T-helper 2 cell (primary cell): ENCODE measurements at places on chromosomes 11 and 22.

GRCh38 chr11:102853055-102853454 is 9.6 kb upstream of the MMP3 start:
- no peak for DNase-seq

- DNase-seq = no peak
Observed at GRCh38 chr22:28021998-28022660, 103.1 kb upstream of the PITPNB start.

DNA sequence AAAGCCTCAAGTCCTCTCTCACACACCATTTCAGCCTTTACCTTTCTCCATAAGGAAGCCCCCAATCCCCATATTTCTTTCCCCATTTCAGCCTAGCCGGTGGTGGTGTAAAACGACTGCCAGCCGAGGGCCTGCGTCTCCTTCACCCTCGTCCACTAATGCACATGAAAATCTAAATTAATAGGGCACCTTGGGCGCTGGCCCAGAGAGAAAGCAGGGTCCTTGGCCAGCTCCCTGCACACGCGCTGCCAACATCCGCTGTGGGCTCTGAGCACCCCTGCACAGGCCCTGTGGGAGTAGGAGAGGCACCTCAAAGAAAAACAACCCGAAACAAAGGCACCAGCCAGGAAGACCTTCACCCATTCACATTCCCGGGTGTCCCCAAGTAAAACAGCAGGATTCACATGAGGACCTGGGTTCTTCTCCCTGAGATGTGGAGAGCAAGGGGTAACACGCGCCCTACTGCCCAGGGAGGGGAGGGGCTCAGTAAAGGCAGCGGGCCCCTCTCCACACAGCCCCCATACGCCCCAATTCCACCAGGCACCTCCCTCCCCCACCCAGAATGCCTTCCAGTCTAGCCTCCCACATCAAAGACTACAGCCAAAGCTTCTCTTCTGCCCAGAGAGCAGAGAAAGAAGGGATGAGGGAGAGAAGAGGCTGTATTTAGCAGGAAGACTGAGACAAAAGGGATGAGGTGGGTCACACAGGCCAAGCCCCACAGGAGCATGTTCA is 79.0 kb downstream of the MICAL3 start:
- DNase-seq = no peak

DNA sequence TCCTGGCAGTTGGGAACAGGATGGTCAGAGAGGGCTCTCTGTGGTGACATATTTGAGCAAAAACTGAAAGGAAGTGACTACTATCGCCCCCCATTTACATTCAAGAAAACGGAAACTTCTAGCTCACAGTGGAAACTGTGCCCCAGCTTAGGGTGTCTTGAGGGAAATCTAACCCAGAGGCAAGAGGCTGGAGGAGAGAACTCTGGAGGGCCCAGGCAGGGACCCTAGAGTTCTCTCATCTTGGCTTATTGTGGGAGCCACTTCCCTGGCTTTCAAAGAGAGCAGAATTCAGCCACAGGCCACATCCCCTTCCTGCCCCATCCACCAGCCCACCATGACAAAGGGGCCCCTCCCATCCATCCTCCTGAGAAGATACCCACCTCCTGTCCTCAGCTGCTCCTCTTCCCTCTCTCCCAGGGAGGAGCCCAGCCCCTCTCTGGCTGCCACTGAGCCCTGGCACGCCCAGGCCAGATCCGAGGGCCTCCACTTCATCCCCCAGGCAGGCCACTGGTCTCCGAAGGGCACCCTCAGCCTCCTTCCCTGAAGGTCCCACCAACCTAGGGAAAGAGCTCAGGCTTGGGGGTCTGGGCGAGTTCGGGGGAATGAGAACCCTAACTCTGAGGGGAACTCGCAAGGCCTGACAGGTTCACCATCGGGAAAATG is 1.6 kb upstream of the TMPRSS13 start:
- DNase-seq = no peak

GRCh38 chr11:87366346-87366745 is 328.6 kb downstream of the TMEM135 start:
- no peak for DNase-seq

DNA sequence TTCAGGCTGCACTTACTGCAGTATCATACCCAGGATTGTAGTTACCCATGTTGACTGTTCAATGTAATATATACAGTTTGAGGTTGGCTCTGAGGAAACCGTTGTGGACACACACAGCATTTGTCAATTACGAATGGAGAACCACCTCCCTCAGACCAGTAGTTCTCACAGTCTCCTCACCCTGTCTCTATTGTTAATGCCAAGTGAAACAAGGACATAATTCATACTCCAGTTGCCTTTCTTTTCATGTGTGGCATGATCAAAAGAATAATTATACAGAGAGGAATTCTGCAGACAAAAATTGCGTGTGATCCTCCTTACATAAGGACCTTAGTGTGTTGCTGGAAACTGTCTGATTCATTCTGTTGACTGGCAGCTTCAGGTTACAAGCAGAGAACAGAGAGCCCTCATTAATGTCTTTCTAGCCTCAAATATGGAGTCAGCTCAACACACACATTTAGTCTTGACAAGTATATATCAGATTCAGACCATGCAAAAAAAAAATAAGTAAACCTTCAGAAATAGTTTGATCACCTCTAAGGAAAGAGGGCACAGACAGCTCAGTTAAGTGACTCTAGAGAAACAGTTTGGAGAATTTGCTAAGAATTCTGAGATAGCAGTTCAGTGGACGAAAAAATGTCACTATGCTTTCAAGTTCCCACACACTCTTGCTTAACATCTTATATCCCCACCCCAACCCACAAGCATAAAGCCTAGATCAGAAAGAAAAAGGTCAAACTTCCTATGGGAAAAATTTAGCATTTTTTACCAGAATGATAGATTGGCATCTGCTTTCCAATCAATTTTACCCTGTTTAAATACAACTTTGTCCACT is 96.1 kb downstream of the MAML2 start:
- DNase-seq = peak; percentile 60

GRCh38 chr22:26406118-26406517 is 22.9 kb upstream of the ASPHD2 start:
- no peak for DNase-seq

GRCh38 chr11:65773784-65774411 is 6.9 kb downstream of the AP5B1 start:
- no peak for DNase-seq

GRCh38 chr22:27804470-27805297 is 3.1 kb upstream of the MN1 start:
- DNase-seq = no peak

GRCh38 chr11:9760193-9760575 is 96.3 kb downstream of the SWAP70 start:
- DNase-seq = no peak

DNA sequence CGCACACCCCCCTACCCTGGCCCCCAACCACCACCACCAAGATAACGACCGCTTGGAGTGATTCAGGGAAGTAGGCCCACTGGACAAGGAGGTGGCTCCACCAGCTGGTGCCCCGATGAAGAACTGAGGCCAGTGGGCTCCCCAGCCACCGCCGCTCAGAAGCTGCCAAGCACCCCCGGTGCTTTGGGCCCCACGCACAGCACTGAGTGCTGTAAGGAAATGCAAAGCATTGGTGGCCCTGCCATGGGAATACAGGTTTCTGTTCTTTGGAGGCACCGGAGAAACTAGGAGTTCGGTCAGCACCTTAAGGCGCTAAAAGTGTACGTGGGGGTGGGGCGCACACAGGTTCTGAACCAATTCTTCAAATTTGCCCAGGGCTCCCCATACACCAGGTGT is 664 bp upstream of the PRSS23 start:
- no peak for DNase-seq

DNA sequence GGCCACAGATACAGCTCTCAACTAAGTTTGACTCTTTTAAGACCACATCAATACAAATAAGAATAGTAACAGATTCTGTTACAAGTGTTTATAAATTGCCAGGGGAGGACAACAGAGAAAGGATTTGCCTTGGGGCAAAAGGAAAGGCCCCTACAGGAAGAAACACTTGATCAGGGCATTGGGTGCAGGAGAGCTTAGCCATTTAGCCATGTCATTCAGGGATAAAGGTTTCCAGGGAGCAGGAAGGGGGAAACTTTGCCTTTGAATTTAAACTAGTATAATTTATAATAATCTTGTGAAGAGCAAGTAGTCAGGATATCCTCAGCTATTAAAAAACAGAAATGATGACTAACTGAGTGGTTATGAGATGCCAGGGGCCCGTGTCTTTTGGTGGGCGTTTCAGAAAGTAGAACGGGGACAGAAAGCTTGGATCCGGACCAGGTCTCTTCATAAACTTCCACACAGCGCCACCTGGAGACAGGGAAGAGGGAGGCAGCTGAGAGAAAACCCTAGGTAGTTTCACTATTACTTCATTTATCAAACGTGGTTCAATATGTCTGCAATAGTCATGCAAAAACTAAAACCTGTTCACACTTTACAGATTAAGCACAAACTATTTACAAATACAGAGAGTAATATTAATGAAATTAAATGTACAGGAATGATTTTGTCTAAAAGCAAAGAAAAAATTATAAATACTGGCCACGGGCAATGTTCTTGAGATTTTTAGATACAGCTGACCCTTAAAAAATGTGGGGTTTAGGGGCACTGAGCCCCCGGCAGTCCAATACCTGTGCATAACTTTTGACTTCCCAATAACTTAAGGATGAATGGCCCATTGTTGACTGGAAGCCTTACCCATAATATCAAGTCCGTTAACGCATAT is 11.0 kb upstream of the SLC5A4 start:
- DNase-seq = peak; percentile 74

DNA sequence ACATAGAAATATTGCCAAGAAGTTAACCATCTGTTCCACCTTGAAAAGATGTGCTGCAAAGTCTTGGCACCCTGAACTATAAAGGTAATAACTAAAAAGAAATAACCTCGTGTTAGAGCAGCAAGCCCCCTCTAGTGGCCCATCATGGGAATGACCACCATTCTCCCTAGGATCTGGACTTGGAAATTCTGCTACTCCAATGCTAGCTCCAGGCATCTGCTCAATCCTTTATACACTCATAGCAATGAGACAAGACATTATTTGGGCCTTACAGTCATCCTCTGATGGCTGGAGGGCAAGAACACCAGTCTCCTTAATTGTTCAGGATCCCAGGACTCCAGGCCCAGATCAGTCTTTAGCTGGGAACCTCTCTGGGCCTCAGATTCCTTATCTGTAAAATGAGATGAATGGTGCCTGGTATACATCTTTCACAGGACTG is 76.0 kb downstream of the CWC15 start:
- DNase-seq = no peak

DNA sequence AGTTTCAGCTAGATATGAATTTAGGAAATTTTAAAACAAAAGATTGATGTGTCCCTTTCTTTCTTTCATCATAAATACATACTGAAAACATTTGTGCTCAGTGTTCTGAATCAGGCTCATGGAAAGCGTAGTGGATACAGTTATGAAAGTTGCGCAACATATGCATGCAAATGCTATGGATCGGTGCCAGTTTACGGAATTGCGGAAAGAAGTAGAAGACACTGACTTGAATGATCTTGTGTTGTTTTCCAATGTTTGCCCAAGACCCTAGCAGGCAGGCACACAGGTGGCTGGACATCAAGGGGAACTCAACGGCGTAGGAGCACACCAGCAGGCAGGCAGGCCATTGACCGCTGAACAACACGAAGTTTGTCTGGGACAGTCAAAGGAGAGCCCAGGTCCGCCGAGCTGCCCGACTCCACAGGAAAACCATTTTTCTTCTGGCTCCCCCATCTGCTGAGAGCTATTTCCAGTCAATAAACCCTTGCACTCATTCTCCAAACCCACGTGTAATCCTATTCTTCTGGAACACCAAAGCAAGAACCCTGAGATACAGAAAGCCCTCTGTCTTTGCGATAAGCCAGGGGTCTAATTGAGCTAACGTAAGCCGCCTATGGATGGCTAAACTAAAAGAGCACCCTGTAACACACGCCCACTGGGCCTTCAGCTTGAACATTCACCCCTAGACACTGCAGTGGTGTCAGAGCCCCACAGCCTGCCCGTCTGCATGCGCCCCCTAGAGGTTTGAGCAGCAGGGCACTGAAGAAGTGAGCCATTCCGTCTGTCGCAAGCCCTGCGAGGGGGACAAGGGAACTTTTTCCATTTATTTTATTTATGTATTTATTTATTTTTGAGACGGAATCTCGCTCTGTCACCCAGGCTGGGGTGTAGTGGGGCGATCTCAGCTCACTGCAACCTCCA is 7.4 kb upstream of the BIRC3 start:
- DNase-seq = no peak

GRCh38 chr11:71191201-71191600 is 61.2 kb downstream of the SHANK2 start:
- DNase-seq = no peak

DNA sequence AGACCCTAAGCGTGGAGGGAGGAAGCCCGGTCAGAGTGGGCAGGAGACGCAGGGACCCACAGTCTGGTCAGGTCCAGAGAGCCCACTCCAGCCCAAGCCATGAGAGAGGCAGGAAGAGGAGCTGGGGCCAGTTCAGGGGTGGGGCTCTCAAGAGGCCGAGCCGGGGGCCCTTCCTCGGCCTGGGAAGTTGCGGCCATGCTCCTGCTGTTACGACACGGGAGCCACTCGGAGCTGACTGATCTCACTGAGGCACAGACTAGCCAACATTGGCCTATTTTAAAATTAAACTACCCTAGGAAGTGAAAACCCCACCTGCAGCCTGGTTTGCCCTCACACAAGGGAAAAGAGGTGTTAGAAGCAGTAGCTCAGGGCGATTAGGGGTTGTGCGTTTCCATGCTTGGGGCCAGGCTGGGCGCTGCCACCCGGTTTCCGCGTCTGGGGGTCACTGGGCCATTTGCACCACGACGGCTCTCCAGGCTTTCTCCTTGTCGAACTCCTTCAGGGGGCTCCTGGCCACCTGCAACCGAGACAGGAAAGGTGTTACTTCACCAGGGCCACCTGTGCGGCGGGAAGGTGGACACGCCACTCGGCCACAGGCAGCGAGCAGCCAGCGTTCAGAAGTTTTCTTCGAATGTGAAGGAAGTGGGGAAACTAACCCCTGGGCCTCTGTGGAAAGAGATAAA is 3.2 kb upstream of the TTLL8 start:
- DNase-seq = no peak

DNA sequence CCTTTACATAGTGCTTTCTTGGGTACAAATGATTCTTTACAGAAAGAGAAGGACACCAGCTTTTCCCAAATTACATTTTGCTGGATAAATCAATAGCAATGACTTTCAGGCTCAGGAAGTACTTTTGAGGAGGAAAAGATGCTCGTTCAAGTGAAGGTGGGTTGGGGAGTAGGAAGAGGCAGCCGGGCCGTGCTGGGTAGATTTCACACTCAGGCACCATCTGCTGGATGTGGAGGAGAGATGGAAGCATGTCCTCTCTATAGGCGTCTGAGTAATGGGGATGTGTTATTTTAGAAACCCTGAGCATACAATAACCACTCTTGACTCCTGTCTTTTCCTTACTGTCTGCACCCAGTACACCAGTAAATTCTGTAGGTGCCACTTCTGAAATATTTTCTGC is 152.3 kb upstream of the LARGE1 start:
- DNase-seq = no peak

DNA sequence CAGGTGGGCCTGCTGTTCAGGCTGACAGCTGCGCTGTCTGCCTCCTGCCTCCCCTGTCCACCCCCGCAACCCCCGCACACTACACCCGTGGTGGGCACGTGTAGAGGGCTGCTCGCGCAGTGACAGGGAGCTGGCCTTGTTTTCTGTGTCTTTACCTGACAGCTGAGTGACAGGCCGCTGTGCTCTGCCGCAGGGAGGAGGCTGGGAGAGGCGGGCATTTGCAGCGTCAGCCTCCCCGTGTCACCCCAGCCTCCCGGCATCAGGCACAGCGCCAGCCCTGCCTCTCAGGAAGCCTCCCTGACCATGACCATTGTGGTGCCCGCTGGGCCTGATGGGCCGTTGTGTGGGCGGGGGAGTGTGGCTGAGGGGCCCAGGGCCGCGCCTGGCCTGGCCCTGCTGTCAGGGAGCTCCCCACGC is 32.0 kb upstream of the RELT start:
- DNase-seq = no peak
